ENCODE measurements at places on chromosomes 2 and 18.

- H3K4me3 ChIP-seq: no peak overlapping the region
- no peak overlapping the region for H3K27ac ChIP-seq
- DNase-seq: no peak
Measured at GRCh38 chr18:23186781-23187180, 51.5 kb downstream of the CABLES1 start.

GRCh38 chr18:76380127-76380729 lies 114.8 kb downstream of the ZNF516 start:
- H3K36me3 ChIP-seq: no peaks in the 10 kb centered on the region
- DNase-seq: no peak
- no peaks in the 10 kb centered on the region for H3K27me3 ChIP-seq
- peak overlapping the region; percentile 27 for H3K27ac ChIP-seq
- peaks cover 21% of the 10 kb centered on the region for H3K4me1 ChIP-seq
- H3K4me3 ChIP-seq: no peak overlapping the region

GRCh38 chr2:106160786-106161261 lies 33.3 kb downstream of the UXS1 start:
- peaks cover 7% of the 10 kb centered on the region for H3K36me3 ChIP-seq
- H3K27me3 ChIP-seq: no peaks in the 10 kb centered on the region
- peaks cover 69% of the 10 kb centered on the region for H3K4me1 ChIP-seq
- H3K27ac ChIP-seq: peak overlapping the region; percentile 100
- no peak for DNase-seq

DNA sequence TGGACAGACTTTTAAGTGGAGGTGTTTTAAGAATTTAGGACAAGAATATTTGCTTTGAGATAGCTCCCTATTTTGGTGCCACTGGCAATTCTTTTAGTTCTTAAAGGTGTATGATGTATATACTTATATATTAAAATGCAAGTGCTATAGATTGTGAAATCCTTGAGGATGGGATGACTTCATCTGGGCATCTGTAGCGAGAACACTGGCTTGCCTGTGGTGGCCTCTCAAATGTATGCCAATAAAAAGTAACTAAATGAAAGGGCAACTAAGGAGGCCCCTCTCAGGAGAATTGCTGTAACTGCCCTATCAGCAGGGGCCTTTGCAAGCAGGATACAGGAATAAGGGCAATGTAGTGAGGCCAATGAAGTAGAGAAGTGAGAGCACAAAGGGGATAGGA lies 2.6 kb upstream of the THUMPD2 start:
- no peak for DNase-seq
- H3K36me3 ChIP-seq: no peaks in the 10 kb centered on the region
- peak overlapping the region; percentile 96 for H3K4me3 ChIP-seq
- peaks cover 14% of the 10 kb centered on the region for H3K27me3 ChIP-seq

DNA sequence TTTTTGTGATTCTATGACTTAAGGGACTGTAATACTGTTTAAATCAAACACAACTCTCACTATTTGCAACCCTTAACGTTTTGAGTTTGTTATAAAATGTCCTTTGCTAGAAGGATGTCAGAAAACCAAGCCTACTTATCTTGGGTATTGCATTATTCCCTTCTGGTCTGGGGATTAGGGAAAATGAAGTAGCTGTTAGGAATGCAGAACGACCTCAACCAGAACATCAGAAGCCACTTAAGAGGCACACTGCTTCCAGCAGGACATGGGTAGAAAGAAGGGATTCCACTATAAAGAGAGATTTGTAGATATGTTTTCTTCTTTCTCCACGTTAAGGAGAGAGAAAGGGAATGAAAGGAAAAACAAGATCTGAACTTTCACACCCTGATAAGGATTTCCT lies 101.2 kb downstream of the SETBP1 start:
- H3K27ac ChIP-seq: no peak overlapping the region
- H3K4me3 ChIP-seq: no peak overlapping the region
- no peak for DNase-seq
- H3K4me1 ChIP-seq: peaks cover 7% of the 10 kb centered on the region
- H3K36me3 ChIP-seq: peaks cover 2% of the 10 kb centered on the region

DNA sequence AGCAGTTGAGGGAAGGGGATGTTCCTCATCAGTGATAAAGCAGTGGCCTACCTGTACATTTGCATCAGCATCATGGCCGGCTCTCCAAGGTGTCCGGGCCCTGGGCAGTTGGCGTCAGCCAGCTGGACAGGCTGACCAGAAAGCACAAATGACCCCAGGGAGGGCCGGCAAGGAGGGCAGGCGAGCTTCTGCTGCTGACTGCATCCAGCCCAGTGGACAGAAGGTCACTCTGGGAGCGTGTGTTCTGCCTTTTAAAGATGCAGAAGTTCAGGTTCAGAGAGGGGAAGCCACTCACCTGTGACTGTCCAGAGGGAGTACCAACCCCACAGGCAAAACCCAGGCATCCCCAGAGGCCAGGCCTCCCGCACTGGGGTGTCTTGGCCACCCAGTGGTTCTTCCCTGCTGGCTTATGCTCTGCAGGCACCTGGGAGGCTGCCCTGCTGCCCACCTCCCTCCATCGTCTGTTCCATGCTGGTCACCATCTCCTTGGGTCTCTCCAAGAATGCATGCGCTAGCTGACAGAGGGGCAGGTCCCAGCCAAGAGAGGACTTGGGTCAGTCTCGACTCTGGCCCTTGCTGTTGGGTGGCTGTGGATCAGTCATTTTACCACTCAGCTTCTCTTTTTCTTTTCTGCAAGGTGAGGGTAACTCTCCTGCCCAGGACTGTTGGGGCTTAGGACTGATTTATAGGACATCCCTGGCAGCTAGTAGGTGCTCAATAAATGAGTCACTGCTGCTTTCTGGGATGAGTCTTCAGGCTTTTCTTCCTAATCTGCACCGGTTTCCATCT lies 89.9 kb downstream of the INHBB start:
- H3K27me3 ChIP-seq: peaks cover 40% of the 10 kb centered on the region
- H3K36me3 ChIP-seq: no peaks in the 10 kb centered on the region
- H3K27ac ChIP-seq: no peak overlapping the region
- no peak overlapping the region for H3K4me3 ChIP-seq

DNA sequence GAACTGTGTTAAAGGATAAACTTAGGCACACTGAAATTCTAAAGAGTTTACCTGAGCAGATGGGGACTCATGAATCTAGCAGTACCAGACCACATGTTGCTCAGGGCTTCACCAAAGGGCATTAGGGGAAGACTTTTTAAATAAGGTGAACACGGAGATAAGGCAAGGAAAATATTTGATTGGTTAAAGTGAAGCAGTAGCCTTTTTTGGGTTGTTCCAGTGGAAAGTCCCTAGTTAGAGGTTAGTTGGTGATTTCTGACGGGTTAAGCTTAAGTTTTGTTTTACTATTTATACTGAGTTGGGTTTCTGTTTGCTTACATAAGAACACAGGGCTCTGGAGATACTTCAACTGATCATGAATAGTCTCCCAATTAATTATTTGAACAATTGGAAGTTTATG lies 722.5 kb downstream of the SOCS6 start:
- no peaks in the 10 kb centered on the region for H3K36me3 ChIP-seq
- no peak overlapping the region for H3K4me3 ChIP-seq
- no peak for DNase-seq
- no peaks in the 10 kb centered on the region for H3K27me3 ChIP-seq
- no peaks in the 10 kb centered on the region for H3K4me1 ChIP-seq
- no peak overlapping the region for H3K27ac ChIP-seq

- no peak overlapping the region for H3K4me3 ChIP-seq
- H3K36me3 ChIP-seq: peaks cover 5% of the 10 kb centered on the region
- peaks cover 18% of the 10 kb centered on the region for H3K27me3 ChIP-seq
- H3K4me1 ChIP-seq: no peaks in the 10 kb centered on the region
Measured at GRCh38 chr18:37274309-37275236, 291.0 kb downstream of the CELF4 start.

DNA sequence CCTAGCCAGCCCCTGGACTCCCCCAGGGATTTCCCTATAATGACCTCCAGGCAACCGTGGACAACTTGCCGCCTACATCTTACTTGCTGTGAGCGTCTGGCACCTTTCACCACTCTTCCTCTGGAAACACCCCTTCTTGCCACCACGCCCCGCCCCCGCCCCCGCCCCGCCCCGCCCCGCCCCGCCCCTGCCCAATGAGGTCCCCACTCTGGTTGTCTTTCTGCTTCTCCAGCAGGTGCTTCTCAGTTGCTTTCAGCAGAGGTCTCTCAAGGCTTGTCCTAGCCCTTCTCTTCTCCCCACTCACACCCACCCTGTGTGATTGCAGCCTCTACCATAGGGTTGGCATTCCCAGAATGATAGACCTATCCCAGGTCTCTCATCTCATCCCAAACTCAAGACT lies 214.5 kb downstream of the EN1 start:
- no peak overlapping the region for H3K4me3 ChIP-seq
- no peaks in the 10 kb centered on the region for H3K4me1 ChIP-seq
- DNase-seq: no peak
- no peaks in the 10 kb centered on the region for H3K36me3 ChIP-seq
- H3K27ac ChIP-seq: no peak overlapping the region
- peaks cover 10% of the 10 kb centered on the region for H3K27me3 ChIP-seq

GRCh38 chr2:86211033-86211795 lies 12.0 kb downstream of the MRPL35 start:
- no peak overlapping the region for H3K4me3 ChIP-seq
- H3K27ac ChIP-seq: no peak overlapping the region
- H3K4me1 ChIP-seq: peaks cover 2% of the 10 kb centered on the region
- H3K36me3 ChIP-seq: peaks cover 4% of the 10 kb centered on the region

- H3K27ac ChIP-seq: no peak overlapping the region
- no peaks in the 10 kb centered on the region for H3K27me3 ChIP-seq
- no peak for DNase-seq
- no peak overlapping the region for H3K4me3 ChIP-seq
- H3K36me3 ChIP-seq: no peaks in the 10 kb centered on the region
Measured at GRCh38 chr2:195651046-195651445, 6.0 kb upstream of the SLC39A10 start.
